WERI-Rb-1 (cell line): ENCODE measurements at places on chromosomes 4 and X.

GRCh38 chr4:150078041-150078578, at the start of gene DCLK2:
Gene DCLK2 (plus strand): TSS chr4:150078445. CDS start chr4:150079028, 583 bp downstream.
- DNase-seq = peak; percentile 83

DNA sequence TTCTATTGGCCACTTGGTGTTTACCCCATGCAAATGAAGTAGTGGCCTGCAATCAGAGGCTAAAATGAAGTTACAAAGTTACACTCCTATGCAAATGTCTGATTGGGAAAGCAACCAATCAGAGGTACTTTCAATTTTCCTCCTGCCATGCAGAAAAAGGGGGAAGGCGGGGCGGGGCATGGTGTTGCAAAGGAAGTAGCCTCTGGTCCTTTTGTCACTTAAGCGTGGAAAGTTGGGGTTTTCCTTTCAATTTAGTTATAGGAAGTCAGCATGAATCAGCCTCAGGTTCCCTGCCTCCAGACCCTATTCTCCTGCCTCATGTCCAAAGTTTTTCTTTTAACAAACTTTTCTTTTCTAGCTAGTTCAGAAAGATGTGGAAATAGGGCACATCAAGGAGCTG, 69.3 kb downstream of the GPC4 start:
- DNase-seq = no peak

DNA sequence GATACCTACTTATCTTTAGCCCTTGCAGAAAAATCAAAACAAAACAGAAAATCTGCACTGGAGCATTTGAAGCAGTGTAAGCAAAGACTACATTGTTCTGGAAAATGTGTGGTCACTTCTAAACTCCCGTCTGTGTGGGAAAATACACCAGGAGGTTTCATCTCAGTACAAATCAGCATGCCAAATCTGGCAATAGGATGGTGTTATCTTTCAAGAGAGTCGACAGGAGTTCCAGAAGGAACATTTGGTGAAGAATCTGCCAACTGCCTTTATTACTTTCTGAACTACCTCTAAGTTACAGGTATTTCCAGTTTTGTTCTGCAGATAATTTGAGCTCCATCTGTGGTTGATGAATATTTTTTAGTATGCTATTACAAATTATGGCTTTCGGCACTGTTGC, 1348.0 kb downstream of the RAPGEF2 start:
- DNase-seq = no peak

DNA sequence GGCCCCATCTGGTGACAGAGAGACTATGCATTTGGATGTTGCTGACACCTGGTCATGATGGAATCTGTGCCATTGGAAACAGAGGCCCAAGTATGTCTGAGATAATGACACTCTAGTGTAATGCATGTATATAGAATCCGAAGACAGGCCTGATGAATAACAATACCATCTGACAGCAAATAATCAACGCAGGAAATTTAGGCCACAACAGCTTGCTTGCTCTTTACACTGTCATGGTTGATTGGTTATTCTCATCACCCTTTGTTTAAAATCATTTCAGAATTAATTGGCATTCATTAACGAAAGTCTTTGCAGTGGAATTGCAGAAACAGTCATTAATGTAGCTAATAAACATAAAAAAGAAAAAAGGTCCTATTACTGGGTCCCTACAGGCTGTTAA, 194.8 kb downstream of the AFF2 start:
- no peak for DNase-seq

DNA sequence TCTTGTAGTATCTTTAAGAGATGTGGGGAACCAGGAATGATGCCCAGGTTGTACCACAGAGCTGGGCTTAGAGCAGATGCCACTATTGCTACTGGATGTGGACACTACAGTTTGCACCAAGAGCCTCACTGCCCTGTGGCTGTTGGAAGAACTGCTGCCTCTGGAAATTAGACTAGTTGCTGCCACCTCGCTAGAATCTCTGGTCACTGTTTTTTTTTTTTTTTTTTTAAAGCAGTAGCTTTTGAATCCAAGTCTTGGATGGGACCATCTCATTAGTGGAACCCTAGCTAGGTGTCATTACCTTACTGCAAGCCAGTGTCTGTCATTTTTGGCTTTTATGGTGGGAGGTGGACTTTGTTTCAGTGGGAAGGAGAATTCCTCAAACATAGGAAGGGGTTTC, 105.5 kb downstream of the ARHGAP10 start:
- peak; percentile 46 for DNase-seq

- no peak for DNase-seq
Measured at GRCh38 chr4:74608151-74608949, 163.4 kb downstream of the AREG start.

GRCh38 chr4:78608684-78609083, 57.1 kb downstream of the ANXA3 start:
- no peak for DNase-seq

GRCh38 chr4:138952411-138952810, 63.2 kb upstream of the NOCT start:
- no peak for DNase-seq

GRCh38 chr4:125991398-125991797, 676.6 kb downstream of the FAT4 start:
- no peak for DNase-seq

DNA sequence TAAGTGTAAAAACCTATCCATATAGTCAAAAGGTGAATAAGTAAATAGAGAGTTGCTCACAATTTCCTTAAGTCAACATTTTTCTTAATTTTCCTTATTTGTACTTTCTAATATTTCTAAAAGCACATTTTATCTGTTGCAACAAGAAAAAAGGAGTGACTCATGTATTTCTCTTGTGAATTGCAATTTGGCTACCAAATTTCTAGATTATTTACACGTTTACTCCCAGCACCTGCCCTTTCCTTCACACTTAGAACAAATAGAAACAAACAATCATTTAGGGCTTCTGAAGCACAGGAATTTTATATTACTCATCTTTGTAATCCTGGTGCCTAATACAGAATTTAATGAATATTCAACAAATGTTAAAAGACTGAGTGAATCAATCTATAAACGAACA, 22.2 kb downstream of the BTC start:
- DNase-seq = no peak

DNA sequence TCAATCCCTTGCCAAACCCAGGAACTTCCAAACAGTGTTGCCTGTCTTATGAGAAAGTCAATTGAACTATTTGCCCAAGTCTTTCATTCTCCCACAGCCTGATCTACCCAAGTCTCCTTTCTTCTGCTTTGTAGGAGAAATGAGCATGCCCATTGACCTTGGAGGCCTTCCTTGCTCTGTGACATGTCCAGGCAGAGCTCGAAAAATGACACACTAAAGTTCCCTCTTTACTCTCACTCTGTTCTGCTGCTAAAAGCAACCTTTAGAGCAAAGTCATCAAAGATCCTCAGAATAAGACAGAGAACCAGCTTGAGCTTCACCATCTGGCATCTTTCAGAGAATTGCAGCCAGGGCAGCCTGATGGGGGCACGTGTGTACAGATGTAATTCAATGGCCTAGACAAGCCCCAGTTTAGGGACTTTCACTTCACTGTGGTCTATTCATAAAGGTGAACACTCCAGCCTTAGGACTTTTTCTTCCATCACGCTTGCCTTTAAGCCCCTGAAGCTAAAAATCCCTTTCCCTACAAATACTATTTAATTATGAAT, 136.4 kb downstream of the AMELX start:
- DNase-seq = no peak

- DNase-seq = no peak
Measured at GRCh38 chr4:95466791-95467190, 82.0 kb downstream of the UNC5C start.

DNA sequence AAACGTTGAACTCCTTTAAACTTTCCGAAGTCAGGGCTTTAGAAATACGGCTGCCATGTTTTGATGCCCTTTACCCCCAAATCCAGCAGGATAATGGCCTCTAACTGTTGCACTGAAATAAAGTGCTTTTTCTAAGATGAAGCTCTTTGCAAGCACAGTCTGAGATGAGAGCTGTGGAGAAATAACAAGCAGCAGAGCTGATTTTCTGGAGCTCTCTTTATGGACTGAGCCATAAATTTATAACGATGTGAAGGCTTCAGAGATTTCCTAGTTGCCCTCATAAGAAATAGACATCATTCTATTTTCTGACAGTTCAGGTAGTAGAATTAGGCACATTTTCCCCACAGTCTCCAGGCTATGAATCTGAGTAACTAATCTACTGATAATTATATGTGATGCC, 567.3 kb downstream of the PDHA2 start:
- no peak for DNase-seq

GRCh38 chr4:125492957-125493356, 178.2 kb downstream of the FAT4 start:
- no peak for DNase-seq

GRCh38 chr4:163959932-163960331, 465.4 kb downstream of the TMA16 start:
- DNase-seq = no peak

GRCh38 chr4:148261848-148262247, 180.4 kb downstream of the NR3C2 start:
- DNase-seq = no peak

- no peak for DNase-seq
Measured at GRCh38 chr4:99518601-99519295, 7.9 kb downstream of the C4orf17 start.
